ENCODE measurements at places on chromosomes 13 and 19.

GRCh38 chr13:29454931-29455481, 140.5 kb downstream of the SLC7A1 start:
- DNase-seq, result no peak

GRCh38 chr19:56116606-56117005, 4.5 kb downstream of the ZNF787 start:
- DNase-seq, result no peak

- DNase-seq, result no peak
These were observed 972.0 kb upstream of the PCDH20 start for GRCh38 chr13:62387647-62388046.

DNA sequence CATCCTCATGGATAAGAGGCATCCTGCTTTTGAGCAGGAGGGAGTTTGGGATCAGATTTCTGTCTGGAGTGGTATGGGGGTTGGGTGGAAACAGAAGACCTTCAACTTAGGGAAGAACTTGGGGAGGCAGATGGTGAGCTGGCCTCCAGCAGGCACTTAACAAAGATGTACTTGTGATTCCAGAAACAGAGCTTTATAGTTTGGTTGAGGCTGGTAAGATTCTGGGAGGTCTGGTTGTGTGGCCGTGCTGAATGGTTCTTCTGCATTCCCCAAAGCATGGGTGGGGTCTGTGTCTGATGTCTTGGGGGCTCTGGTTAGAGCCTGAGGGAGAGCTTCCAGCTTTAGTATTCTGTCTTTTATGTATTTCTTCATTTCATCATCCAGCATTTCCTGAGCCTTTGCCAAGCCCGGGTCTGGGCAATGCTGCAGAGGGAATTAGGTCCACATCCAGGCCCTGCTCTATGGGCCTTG, 4.8 kb downstream of the MEGF8 start:
- no peak for DNase-seq

DNA sequence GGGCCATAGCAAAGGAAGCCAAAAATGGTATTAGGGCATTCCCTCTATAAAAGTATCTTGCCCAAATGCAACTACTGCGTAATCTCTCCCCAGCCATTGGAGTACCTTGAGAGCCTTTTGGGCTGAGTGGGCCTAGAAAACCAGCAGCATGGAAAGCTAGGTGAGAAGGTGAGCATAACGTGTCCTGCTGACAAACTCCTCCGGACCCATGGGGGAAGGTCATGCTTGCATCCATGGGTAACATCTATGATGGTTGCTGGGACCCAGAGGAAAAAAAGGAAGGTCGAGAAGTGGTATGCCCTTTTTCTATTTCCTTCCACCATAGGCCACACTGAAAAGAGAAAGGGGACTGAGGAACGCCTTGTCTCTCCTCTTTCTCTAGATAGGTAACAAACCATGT, 57.4 kb downstream of the ZNF728 start:
- DNase-seq, result no peak

- DNase-seq, result no peak
These were observed 158.0 kb downstream of the VWA8 start for GRCh38 chr13:41802684-41803444.

DNA sequence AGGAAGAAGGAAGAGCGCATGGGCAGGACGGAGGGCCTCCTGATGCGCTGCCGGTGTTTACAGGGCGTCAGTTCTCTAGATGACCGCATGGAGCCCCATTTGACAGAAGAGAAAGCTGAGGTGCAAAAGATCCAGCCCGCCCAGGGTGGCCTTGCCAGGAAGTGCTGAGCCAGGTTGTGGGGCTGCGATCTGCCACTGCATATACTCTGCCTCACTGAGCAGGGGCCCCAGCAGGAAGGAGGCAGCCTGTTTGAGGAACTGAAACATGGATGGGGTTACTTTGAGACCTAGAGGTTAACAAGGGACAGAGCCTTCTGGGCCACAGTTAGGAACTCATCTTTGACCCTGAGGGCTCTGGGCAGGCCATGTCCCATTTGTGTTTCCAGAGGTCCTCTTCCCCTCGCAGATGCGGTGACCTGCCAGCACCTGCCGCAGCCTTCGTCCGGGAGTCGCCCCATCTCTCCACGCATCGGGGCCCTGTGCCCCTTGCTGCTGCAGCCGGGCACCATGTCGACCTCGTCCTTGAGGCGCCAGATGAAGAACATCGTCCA, 3.2 kb downstream of the EPN1 start:
- DNase-seq, result peak; percentile 37

DNA sequence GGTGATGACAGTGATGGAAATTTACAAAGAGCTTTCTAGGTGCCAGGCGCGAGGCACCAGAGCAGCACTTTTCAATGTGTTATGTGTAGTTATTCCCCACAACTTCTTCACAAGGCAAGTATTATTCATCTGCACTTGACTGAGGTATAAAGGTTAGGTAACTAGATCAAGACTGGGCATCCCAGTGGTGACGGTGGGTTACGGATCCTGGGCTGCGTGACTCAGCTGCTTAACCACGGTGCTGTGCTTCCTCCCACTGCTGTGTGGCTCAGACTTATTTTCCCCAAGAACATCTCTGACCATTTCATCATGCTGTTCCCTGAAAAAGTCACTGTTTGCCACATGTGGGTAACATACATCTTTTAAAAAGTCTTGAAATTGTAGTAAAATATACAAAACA, 19.3 kb downstream of the EDDM13 start:
- no peak for DNase-seq

DNA sequence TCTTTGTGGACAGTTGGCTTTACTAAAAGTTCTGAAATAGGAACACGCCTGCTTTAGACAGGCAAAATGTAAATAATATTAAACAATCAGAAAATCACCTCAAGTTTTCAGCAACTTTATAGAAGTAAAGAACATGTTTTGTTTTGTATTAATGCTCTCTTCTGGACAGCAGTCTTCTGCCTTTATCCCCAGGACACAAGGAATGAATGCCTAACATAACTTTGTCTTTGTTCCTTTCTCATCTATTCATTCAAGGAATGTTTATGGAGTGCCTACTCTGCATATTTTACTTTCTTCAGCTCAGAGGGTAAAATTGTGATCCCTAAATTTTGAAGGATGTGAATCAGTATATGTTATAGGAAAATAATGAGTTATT, 325.4 kb downstream of the FOXO1 start:
- no peak for DNase-seq

DNA sequence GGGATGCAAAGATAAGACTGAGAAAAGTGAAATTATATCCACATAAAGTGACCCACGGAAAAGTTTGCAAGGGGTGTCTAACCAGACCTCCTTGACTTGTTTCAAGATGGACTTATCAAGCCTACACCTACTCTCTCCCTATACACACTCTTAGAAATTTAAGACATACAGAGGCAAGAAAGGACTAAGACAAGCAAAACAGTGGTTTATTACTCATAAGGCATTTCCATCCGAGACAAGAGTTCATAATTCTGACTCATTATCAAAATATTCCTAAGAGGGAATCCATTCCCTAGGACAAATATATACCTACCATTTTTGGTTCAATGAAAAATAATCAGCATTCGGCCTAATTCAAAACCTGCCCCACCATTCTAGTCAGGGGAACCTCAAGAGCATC, 232.6 kb upstream of the GPC6 start:
- DNase-seq, result no peak

GRCh38 chr13:31200637-31200971, 829 bp downstream of the B3GLCT start:
- peak; percentile 71 for DNase-seq

GRCh38 chr19:5718579-5719273, 1.2 kb downstream of the LONP1 start:
- peak; percentile 1 for DNase-seq

DNA sequence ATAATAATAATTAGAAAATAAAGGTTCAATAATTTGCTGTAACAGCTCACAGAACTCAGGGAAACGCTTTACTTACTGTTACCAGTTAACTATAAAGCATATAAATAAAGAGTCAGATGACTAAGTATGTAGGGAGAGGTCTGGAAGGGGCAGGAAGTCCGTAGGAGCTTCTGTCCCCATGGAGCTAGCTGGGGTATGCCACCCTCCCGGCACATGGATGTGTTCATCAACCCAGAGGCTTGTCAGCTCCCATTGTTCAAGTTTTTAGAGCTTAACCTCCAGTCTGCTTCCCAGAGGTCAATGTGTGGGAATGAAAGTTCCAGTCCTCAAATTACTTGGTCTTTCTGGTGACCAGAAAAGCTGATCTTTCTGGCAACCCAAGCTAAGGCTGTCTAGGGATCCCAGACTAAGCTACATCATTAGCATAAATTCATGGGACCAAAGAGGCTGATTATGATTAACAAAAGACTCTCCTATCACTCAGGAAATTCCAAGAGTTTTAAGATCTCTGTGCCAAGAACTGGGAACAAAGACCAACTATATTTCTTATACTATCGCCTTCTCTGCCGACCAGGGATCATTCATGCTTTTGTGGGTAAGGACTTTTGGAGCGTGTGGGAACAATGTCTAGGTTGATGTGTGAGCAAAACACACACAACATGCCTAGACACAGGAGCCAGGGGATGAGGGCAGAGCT, 31.7 kb upstream of the ZNF507 start:
- DNase-seq, result no peak

- no peak for DNase-seq
These were observed 1303.4 kb downstream of the PCDH9 start for GRCh38 chr13:65926750-65927171.

- no peak for DNase-seq
These were observed 20.0 kb upstream of the WTIP start for GRCh38 chr19:34461375-34462100.

GRCh38 chr13:109628251-109628699, 158.1 kb downstream of the IRS2 start:
- DNase-seq, result no peak

DNA sequence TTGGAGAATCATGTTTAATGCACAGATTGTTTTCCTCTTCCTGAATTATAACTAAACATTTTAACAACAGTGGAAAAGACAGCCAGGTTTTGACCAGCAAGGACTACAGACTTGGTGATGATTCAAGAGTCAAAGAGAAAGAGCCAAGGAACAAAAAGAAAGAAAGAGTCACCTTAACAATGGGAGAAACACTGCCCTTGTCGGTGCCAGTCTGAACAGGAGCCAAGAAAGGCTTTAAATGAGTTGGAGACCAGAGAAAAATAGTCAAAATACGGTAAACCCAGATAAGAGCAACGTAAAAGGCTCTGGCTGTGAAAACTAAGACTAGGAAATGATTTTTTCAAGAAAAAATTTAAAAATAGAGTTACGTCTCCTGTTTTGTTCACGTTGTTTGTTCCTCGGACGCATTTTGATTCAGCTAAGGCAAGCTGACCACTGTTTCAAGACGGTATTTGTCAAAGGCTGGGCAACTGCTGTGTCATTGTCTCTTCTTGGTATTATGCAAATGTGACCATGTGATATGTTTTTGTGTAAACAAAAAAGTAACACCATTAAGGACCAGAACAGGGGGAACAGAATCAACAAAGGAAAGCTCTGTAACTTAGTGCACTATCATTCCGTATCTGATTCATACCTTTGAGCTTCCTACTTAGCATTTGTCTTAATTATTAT, 634.5 kb downstream of the LIG4 start:
- no peak for DNase-seq

- no peak for DNase-seq
These were observed 1.0 kb upstream of the KLHL26 start for GRCh38 chr19:18635831-18636182.

DNA sequence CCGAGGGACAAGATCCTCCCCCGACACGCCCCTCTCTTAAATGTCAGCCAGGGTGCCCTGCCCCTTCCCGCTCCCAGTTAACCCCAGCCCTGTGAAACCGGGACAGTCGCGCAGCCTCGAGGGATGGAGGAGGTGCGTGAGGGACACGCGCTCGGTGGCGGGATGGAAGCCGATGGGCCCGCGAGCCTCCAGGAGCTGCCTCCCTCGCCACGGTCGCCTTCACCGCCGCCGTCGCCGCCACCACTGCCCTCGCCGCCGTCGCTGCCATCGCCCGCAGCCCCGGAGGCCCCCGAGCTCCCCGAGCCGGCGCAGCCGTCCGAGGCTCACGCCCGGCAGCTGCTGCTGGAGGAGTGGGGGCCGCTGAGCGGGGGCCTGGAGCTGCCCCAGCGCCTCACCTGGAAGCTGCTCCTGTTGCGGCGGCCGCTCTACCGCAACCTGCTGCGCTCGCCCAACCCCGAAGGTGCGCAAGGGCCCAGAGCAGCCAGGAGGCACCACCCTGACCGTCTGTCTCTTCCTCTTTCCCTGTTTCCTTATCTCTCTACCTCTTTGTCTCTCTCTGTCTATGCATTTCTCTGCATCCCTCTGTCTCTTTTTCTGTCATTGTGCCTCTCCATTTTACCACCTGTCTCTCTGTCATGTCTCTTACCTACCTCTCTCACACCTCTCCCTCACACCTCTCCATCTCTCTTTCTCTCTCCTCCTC, at the start of gene NCCRP1:
NCCRP1 (plus strand) TSS at position 105 of the 703 bp plus-strand sequence; CDS start at position 124, 19 bp downstream.
- DNase-seq, result no peak

DNA sequence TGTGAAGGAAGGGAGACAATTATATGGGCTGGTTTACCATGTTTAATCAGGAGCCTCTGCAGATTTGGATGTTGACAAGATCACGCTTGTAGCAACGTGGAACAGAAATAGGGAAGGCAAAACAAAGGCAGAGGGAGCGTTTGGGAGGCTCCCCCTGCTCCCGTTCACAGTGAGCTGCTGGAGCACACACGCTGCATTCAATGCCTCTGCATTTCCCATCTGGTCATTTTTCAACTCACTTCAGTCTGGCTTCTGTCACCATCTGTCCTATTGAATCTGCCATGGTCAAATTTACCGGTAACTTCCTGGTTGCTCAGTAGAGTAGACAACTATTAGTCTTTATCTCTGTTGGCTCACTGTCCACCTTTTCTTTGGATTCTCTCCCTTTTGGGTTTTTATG, 91.0 kb downstream of the NHLRC3 start:
- no peak for DNase-seq

DNA sequence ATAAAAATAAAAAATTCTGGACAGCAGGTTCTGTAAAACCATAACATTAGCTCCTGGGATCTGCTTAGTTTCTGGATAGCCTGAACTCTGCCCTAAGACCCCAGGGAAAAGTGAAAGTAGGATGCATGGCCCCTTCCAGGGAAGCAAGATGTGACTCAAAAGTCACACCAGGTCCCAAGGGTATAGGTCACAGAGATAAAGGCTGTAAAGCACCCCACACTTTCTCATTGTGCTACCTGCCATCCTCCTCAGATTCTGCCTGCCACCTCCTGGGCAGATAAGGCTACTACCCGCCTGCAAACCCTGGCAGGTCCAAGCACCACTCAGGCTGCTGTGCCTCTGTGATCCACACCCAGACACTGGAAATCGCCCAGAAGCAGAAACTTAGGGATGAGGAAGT, 20.6 kb downstream of the FFAR2 start:
- DNase-seq, result peak; percentile 49

DNA sequence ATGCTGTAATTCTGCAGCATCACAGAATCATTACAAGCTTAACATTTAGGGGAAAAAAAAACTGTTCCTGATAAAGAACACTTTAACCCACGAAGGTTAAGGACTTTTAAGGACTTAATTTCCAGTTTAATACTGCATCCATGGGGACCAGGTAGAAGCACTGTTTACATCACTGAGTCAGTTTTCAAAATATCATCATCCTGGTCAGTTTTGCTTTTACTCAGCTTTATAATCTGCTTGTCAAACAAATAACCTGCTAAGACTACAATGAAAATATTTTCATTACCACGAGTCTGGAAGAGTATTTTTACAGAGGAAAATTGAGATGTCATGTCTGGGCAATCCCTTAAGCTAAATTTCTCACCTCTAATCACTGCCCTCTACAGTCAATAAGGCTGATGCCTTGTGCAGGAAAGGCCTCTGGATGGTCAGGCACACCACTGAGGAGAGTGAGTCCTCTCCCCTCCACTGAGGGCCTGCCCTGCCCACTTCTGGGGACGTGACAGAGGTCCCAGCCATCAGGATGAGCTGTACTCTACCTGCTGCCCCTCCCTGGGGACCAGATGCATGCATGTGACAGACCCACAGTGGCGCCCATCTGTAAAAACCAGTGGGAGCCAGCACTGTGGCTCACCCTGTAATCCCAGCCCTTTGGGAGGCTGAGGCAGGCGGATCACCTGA, 31.0 kb downstream of the FOXO1 start:
- no peak for DNase-seq
